AG09309 (cell line): ENCODE measurements at places on chromosomes 11 and 22.

DNA sequence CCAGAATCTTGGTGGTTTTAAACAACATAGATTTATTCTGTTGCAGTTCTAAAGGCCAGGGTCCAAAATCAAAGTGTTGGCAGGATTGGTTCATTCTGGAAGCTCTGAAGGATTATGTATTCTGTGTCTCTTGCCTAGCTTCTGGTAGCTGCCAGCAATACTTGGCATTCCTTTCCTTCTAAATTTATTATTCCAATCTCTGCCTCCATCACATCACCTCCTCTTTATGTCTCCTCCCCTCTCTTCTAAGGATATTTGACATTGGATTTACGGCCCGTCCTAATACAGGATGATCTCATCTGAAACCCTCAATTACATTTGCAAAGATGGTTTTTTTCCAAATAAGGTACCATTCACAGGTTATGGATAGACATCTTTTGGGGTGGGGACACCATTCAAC is 186.5 kb downstream of the SBF2 start:
- DNase-seq, result no peak

DNA sequence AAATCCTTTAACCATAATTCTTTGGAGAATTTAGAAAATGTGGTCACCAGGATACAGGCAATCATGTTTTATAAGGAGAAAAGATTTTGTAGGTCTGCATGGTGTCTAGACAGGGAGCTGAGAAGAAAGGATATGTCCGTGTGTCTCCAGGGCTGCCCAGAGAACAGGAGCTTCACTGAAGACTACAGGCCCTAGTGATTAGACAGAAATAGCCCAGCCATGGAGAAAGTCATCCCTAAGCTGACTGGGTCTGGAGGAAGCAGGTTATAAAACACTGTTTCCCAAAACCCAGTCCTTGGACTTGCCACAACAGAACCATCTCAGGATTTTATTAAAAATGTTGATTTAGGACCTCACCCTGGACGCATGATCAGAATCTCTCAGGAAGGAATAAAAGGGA is 84.4 kb downstream of the GALNT18 start:
- DNase-seq, result no peak

DNA sequence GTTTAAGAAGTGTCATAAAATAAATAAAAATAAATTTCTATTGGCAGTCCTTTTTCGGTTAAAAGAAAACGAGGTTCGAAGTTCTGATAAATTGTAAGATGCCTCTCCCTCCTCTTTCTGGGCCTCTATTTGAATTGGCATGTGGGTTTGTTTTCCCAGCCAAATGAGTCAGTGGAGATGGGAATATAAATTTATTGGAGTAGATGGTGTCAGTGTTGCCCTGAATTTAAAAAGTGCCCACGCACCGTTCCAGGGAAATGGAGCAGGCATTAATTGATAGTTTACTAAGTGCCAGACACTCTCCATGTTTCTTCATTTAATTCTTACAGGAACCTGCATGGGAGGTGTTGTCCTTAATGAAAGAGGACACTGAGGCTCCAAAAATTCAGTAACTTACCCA is 119.2 kb downstream of the FEZ1 start:
- no peak for DNase-seq

DNA sequence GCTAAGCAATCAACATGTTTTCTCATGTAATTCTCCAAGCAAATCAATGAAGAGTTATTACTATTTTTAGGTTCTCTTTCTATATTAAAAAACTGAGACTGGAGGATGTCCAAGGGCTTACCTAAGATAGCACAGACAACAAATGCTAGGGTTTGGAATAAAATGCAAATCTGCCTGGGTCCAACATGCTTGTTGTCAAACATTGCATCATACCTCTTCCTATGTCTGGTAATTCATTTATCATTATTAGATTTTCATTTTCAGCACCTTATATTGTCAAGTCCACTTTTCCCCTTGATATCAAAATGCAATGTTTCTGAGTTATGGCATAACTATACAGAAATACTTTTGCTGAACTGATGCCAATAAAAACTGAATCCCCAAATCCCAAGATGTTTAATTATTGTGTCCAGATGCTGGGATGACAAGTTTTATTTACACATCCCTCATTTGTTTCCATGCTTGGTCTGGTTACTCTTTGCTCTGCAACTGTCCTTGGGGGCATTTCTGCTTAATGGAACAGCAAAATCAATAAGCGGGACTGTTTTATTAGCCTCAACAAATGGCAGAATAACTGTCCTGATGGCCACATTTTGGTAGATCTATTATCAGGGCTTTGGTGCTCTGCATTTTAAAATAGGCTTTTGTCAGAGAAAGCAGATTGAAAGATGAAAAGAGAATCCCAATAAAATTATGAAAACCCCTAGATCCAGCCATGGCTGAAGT is 86.0 kb downstream of the C11orf87 start:
- no peak for DNase-seq

- no peak for DNase-seq
Measured at GRCh38 chr11:114812733-114813132, 134.4 kb downstream of the NXPE2 start.

DNA sequence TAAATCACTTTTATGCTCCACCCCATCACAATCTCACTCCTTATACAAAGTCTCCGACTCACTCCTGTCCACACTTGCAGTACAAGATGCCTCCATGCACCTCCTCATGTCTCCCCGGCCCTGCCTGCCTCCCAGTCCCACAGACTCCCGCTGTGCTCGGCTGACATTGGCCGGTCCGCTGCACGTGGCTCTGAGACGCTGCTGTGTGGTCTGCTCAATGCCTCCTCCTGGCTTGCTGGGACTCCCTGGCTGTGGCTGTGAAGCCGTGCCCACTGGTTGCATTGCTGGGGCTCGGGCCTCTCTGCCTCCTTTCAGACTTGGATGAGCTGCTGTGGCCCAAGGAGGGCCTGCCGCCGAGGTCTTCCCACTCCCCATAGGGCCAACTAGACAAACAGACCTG is 224.0 kb upstream of the B3GAT1 start:
- DNase-seq, result no peak

DNA sequence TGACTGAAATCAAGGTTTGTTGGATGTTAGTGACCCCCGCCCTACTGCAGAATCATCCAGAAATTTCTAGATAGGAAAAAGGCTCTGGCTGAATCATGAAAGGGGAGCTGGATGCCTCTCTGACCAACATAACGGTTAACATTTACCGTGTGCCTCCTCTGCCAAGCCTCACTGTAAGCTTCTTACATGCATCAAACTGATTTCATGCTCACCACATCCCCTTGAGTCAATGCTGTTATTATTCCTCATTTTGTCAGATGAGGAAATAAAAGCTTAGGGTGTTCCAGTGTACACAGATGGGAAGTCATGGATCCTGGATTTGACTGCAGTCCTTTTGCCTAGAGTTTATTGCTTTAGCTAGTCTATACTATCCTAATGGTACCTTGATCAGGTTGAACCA is 5.9 kb upstream of the HMOX1 start:
- peak; percentile 52 for DNase-seq

- DNase-seq, result no peak
Measured at GRCh38 chr11:8387693-8388092, 124.0 kb upstream of the LMO1 start.

DNA sequence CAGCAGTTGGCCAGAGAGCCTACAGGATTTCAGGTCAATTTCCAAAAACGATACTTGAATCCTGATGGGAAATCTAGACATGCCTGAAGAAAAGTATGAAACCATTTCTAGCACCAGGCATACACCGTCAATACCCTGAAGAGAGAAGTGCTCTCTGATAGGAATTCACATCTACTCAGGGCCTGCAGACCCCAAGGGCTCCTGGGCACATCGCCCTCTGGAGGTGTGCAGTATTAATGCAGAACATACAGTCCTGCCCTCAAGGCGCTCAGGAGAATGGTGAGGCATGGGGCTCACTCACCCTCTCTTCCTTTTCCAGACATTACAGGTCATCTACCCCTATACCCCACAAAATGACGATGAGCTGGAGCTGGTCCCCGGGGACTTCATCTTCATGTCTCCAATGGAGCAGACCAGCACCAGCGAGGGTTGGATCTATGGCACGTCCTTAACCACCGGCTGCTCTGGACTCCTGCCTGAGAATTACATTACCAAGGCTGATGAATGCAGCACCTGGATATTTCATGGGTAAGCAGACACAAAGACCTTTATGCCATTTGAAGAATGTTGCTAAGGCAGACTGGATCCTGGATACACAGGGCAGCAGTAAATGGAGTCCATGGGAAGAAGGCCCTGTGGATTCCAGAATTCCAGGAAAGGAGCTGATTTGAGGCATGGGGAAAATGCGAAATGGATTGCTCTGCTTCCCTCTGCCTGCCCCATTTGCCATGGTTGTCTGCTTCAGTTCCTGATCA is 49.3 kb upstream of the CRTAM start:
- no peak for DNase-seq

- DNase-seq, result no peak
Measured at GRCh38 chr22:48207919-48208535, 1445.6 kb downstream of the TBC1D22A start.

- DNase-seq, result no peak
Measured at GRCh38 chr22:47148956-47149728, 386.7 kb downstream of the TBC1D22A start.

DNA sequence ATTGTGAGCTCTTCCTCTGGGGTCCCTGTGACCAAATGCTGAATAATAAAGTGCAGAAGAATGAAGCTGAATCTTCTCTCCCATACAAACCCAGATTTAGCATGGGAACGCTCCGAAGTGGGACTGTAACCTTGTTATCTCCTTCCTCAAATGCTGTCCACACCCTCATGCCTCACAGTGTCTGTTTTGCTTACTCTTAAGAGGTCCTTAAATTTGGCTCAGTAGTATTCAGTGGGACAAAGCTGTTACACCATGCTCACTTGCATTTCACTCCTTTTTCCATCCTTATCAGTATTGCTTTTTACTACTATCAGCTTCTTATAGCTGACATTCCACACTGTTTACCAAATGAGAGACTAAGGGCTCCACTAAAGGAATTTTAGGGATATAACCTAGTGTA is 13.8 kb upstream of the AMOTL1 start:
- no peak for DNase-seq

DNA sequence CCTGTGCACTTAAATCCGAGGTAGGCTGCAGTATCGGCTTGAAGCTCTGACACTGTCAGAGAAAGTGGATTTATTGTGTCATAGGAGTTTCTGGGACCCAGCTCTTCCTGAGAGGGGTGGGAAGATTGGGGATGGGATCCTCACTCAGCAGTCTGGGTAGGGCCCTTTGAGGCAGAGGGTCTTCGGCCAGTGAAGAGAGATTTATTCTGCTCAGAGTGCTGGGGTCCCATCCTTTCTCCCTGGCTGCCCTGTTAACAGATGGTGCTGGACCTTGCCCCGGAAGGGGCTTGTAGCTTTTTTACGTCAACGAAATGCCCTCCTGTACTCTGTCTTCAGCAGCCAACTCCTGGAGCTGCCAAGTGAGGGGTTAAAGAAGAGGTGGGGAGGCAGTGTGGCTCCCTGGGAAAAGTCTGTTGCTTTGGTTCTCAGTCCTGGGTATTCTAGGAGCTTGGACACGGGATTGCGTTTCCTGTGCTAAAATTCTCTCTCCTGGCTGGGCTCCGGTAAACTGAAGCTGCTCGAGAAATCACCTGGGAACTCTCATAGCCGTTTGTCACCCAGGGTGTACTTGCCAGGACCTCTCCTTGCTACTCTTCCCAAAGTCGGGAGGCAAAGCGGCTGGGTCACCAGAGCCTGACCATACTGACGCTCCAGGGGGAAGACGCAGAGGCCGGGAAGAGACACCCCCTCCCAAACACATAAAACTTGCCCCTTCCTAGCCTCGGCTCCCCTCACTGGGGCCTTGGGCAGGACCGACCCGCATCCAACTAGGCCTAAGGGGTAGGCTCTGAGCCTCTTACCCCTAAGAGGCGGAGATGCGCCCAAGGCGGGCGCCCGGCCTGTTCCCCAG is 806 bp upstream of the SMDT1 start:
- no peak for DNase-seq

- no peak for DNase-seq
Measured at GRCh38 chr11:29395555-29396072, 621.2 kb downstream of the KCNA4 start.

DNA sequence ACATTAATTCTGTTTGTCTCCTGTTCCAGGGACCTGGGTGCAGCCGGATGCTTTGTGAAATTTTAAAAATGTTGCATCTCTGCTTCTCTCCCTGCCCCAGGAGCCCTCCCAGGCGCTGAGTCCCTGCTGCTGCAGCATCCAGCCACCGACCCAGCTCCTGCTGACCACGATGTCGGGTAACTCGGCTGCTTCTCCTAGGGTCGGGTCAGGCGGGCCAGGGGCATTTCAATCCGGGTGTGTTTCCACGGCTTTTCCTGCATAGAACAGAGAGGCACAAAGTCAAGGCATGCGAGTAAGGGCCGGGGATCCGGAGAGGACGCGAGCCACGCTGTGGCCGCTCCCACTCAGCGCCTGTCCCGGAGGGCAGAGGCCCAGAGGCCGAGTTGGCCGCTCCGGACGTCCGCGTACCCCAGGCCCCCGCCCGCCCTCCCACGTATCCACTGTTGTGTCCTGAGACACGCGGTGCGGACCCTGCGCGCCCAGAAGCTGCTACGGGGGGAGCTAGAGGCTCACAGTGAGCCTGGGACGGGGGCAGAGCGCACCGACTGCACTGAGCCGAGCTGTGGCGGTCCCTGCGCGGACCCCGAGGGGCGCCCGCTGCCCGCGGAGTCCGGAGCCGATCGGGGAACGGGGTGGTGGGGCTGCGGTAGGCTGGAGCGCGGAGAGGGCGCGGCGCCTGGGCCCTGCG is at the start of gene POU2AF3:
Gene POU2AF3, plus strand, starts transcription at position 134 of the 688 bp plus-strand sequence. Its CDS starts 36 bp downstream, at position 170.
- DNase-seq, result no peak

- no peak for DNase-seq
Measured at GRCh38 chr11:46677169-46677568, 23.2 kb downstream of the ARHGAP1 start.

- no peak for DNase-seq
Measured at GRCh38 chr11:119236490-119236889, 30.4 kb downstream of the CBL start.

DNA sequence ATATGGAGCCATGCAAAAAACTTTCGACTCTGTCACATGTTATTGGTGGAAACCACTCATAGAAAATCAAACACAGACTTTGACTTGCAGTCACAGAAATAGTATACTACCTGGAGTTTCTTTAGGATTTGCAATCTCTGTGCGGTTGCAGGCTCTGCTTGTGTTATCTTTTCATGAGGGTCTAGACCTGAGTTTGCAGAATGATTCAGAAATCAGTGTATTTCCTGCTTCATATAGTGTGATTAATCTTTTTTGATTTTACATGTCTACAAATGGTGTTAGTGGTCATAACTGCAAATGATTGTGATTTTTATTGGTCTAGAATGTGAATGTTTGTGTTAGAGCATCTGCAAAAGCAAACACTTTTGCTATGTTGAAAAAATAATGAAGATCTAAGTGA is 690.2 kb downstream of the NTM start:
- DNase-seq, result no peak

GRCh38 chr11:15166204-15166603 is 51.5 kb downstream of the INSC start:
- DNase-seq, result no peak
